ENCODE measurements at places on chromosomes 5 and 9.

- DNase-seq, result no peak
Observed at GRCh38 chr9:109910671-109911518, 130.9 kb downstream of the PALM2AKAP2 start.

- DNase-seq, result no peak
Observed at GRCh38 chr5:81021951-81022687, 62.0 kb downstream of the RASGRF2 start.

DNA sequence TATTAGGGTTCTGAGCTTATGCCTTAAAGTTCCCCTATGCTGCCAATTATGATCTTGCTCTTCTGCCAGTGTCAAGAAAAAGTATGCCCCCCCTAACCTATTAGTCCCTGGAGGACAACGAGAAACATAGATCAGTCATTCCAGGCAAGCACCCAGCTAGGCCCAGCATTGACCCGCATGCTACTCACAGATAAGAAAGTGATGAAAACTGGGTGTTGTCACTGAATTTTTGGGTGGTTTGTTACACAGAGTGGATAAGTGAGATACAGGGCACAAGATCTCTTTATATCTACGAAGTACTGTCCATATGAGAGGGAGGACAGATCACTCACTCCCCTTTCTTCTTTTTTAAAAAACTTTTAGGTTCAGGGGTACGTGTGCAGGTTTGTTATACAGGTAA, 6.4 kb upstream of the TEX48 start:
- DNase-seq, result no peak

- DNase-seq, result no peak
Observed at GRCh38 chr9:114745108-114745848, 60.6 kb downstream of the TNFSF15 start.

- DNase-seq, result no peak
Observed at GRCh38 chr9:136724772-136725171, 12.4 kb downstream of the DIPK1B start.

DNA sequence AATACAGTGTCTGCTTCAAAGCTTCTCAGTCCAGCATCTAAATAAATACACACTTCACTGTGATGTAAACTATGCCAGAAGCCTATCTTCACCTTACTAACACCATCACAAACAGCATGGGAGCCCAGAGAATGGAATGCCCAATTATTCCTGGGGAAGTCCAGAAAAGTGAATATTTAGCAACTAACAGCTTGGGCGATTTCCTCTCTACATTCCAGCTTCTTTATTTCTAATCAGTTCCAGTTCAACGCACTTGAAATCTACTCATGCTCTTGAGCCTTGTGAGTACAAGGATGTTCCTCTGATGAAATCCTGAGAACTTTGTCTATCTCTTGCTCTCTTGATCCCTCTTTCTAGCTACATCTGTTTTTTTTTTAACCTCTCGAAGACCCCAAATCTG, 100.4 kb upstream of the C9orf72 start:
- DNase-seq, result no peak

DNA sequence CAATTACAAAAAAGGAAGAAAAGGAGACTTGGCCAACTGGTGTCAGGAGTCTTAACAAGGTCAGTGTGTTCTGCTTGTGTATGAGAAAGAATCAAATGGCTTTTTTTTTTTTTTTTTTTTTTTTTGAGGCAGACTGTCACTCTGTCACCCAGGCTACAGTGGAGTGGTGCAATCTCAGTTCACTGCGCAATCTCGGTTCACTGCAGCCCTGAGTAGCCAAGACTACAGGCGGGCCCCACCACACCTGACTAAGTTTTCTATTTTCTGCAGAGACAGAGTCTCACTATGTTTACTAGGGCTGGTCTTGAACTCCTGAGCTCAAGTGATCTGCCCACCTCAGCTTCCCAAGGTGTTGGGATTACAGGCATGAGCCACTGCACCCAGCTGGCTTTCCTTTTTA, 3.1 kb upstream of the IL7R start:
- DNase-seq, result no peak

DNA sequence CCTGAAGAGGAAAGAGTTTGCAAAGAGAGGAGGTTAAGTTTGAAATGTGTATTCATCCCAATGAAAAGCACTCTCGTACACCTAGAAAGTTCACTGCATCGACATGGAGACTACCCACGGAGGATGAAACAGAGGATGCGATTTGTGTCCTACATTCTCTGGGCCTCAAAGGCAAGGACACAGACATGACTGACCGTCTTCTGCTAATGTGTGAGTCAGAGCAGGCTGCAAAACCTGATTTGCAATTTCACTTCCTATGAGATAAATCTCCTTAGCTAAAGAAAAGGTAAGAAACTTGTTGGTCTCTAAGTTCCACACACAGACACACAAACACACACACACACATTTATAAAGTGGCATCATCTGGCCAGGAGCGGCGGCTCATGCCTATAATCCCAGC, 98.6 kb downstream of the GNAQ start:
- no peak for DNase-seq

DNA sequence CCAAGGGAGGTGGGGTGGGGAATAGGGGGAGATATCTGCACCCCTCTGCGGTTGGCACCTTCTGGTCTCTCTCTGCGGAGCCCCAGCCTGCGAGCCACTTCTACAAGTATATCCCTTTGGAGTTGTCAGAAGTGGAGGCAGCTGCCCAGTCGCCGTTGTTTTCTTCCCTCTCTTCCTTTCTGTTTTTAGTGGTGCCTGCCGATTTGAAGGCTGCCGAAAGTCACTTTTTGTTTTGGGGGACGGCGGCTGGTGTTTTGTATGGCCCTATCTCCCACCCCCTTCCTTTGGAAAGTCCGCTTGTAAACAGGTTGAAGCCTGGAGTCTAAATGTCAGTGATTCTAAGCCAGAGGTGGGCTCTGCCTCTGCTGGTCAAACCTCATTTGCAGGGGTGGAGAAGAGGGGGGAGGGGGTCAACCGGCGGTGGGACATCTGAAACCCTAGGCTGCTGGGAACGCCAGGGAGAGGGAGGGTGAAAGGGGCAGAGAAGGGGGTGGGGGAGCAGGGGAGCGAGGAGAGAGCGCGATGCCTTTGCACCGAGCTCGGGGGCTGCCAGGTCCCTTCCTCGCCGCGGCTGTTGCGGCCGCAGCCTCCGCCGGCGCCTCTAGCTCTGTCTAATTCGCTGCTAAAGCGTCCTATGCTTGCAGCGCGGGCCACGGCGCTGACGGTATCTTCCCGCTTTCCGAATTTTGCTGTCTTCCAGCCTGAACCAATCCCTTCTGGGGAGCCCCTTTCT, at the start of gene FGF10:
Gene FGF10 (minus strand): TSS at position 331 of the 733 bp plus-strand sequence. CDS start 738 bp downstream, outside the sequence.
- DNase-seq, result no peak

GRCh38 chr9:27157736-27158135, 48.7 kb downstream of the TEK start:
- no peak for DNase-seq

GRCh38 chr5:32029781-32030180, 144.3 kb downstream of the GOLPH3 start:
- no peak for DNase-seq

GRCh38 chr9:7841831-7842230, 42.3 kb upstream of the DMAC1 start:
- no peak for DNase-seq

DNA sequence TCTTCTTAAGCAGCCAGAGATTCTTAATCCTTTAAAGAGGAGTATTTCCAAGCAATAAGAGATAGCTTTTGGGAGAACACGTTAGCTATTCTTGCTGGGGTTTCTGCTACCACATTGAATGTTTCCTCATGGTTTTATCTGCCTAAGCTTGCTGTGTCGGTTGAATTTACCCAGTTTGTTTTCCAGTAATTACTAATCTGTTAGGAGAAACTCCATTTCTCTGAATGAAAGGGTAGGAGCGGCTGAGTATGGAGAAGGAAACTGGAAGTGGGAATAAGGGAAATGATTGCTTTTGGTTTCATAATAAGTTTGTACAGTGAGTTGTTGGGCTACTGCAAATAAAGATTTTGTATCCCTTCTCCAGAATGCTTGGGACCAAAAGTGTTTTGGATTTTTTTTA, 1.2 kb downstream of the JAK2 start:
- DNase-seq, result no peak

GRCh38 chr9:36382484-36382883, 17.6 kb downstream of the RNF38 start:
- no peak for DNase-seq

- DNase-seq, result no peak
Observed at GRCh38 chr9:124758061-124758460, 13.1 kb downstream of the NR6A1 start.

GRCh38 chr5:111532886-111533582, 20.7 kb upstream of the STARD4 start:
- DNase-seq, result no peak

DNA sequence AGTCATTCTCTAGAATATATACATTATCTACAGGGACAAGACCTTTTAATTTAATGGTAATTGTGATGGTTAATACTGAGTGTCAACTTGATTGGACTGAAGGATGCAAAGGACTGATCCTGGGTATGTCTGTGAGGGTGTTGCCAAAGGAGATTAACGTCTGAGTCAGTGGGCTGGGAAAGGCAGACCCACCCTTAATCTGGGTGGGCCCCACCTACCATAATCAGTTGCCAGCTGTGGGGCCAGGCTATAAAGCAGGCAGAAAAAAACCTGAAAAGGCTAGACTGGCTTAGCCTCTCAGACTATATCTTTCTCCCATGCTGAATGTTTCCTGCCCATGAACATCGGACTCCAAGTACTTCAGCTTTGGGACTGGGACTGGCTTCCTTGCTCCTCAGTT, 112.2 kb upstream of the SMC2 start:
- no peak for DNase-seq

GRCh38 chr9:137670391-137671195, 51.8 kb downstream of the EHMT1 start:
- no peak for DNase-seq

DNA sequence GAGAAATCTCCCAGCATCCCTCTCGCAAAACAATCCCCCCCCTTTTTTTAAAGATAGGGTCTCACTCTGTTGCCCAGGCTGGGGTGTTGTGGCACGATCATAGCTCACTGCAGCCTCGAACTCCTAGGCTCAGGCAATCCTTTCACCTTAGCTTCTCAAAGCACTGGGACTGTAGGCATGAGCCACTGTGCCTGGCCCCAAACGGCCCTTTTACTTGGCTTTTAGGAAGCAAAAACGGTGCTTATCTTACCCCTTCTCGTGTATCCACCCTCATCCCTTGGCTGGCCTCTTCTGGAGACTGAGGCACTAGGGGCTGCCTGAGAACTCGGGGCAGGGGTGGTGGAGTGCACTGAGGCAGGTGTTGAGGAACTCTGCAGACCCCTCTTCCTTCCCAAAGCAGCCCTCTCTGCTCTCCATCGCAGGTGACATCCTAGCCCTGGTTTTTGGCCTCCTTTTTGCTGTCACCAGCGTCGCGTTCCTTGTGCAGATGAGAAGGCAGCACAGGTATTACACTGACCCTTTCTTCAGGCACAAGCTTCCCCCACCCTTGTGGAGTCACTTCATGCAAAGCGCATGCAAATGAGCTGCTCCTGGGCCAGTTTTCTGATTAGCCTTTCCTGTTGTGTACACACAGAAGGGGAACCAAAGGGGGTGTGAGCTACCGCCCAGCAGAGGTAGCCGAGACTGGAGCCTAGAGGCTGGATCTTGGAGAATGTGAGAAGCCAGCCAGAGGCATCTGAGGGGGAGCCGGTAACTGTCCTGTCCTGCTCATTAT, 6.8 kb downstream of the CA9 start:
- no peak for DNase-seq

DNA sequence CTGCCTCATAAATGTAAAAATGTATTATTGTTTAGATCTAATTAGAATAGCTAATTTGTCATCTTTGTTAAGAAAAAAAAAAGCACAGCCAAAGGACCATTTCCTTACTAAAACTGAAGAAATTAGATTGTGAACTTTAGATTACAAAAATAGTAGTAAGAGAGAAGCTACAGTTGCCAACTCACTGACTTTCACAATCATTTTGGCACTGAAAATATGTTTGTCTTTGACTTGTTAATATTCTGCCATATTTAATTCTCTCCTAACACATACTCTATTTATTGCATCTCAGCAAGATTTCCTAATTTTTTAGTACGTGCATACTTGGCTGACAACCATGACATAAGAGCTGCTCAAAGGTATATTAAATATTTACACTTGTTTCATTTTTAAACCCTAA, 297.1 kb downstream of the TUSC1 start:
- DNase-seq, result no peak

GRCh38 chr5:64526734-64527439, 21.1 kb downstream of the RGS7BP start:
- no peak for DNase-seq

DNA sequence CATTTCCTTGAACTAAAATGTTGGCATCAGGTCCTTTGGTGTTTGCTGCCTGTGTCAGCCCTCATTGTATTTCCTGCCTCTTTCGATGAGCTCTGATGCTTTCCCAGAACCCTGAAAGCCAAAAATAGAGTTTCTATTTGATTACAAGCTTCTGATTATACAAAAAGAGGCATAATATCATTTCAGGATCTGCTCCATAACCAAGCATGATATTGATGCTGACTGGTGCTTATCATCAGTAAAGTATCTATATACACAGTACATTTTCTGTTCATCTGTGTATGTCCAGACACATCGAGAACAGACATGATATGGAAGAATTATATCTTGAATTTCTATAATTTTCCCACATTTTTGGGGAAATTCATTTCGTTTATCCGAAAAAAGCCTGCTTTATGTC, 58.6 kb downstream of the SEMA6A start:
- DNase-seq, result no peak

DNA sequence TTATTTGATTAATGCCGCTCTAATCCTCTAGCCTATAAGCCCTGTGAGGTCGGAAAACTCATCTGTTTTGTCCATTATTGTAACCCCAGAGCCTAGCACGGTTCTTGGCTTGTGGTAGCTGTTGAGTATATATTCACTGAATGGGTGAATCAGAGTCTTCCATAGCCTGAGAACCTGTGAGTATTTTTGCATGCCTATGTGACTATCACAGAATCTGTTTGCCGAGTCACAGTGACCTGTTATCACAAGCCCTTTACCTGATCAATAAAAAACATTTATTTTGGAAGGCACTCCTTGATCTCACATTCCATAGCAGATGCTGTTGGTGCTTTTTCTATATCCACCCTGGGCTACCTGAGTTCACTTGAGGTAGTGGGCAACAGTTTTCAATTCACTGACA, 125.0 kb upstream of the STC2 start:
- no peak for DNase-seq

DNA sequence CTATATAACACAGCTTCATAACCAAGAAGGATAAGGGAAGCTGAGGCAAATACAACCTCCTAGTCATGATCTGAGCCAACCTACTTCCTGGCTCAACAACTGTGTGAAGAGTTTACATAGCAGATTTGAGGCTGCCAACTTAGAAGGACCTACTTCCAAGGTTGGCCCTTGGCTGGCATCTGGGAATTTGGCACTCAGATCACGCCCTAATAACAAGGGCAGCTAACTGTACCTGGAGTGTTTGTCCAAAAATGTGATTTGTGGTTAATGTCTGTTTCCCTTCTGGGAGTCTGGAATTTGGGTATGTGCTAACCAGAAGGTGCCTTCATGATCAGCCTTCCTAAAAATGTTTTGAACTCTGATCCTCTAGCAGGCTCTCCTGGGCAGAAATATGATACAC, 287.2 kb downstream of the CAAP1 start:
- no peak for DNase-seq

GRCh38 chr5:53749621-53750020, 189.2 kb downstream of the NDUFS4 start:
- DNase-seq, result no peak
